Osteocyte (in vitro differentiated cells): ENCODE measurements at places on chromosomes 1 and 21.

GRCh38 chr1:155105604-155106011, 22.1 kb upstream of the EFNA1 start:
- DNase-seq, result no peak

DNA sequence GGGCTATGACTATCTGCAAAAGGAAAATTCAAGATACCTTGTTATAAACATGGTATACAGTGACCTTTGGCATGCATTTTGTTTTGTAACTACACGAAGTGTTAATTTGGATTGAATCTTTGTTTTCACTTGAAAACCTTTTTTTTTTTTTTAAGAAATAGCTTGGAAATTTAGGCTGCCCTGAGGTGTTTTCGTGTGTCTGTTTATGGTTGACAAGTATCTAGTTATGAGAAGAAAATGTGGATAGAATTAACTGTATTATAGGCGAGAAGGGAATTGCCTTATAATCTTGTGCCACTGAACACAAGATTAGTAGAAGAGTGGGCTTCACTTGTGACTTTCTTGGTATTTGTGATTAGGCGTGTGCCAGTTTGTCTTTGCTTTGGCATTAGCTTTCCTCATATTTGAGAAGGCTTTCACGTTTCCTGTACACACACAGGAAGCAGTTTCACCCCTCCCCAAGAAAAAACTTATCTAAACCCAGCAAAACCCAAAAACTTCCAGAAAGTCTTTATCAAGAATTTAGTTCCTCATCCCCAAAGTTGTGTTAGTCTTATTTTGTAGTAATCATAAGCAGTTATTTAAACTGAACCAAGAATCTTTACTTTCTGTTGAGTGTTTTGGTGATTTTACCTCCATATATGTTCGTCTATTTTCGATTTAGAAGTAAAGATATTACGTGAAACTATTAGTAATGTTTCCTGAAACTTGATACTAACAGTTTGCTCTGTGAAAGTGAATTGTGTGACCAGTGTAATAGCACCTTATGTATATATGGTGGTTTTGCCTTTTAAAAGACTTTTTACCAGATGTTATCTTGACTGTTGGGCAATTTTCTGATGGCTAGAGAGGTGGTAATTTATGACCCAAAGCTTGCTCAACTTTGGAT, 3.8 kb downstream of the DYRK1A start:
- no peak for DNase-seq

GRCh38 chr1:18926315-18927081, 24.1 kb upstream of the ALDH4A1 start:
- DNase-seq, result no peak

GRCh38 chr1:237740846-237741245, 149.9 kb downstream of the ZP4 start:
- no peak for DNase-seq

DNA sequence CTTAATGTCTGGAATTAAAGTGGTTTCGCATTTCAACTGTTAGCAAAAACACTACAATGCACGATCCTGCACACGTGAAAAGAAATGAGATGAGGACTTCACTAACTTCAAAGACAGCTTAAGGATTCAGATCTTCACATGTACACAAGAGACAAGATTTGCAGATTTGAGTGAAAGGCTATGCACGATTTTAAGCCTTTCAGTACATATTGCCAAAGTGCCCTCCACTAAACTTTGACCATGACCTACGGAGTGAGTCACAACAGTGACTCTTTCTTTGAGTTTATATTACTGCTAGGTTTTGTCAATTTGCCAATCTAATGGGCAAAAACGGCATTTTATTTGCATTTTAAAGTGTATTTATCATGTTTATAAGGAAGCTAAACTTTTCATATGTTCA, 41.2 kb upstream of the CR1L start:
- DNase-seq, result no peak

- DNase-seq, result peak; percentile 89
These were observed at the start of gene VANGL1 for GRCh38 chr1:115641762-115642167. Gene VANGL1, plus strand, starts transcription at chr1:115641970. Its CDS starts 9,444 bp downstream, at chr1:115651414.

- no peak for DNase-seq
These were observed 35.1 kb upstream of the ERRFI1 start for GRCh38 chr1:8061210-8061609.

GRCh38 chr1:7335224-7335879, 435.7 kb upstream of the VAMP3 start:
- DNase-seq, result no peak

DNA sequence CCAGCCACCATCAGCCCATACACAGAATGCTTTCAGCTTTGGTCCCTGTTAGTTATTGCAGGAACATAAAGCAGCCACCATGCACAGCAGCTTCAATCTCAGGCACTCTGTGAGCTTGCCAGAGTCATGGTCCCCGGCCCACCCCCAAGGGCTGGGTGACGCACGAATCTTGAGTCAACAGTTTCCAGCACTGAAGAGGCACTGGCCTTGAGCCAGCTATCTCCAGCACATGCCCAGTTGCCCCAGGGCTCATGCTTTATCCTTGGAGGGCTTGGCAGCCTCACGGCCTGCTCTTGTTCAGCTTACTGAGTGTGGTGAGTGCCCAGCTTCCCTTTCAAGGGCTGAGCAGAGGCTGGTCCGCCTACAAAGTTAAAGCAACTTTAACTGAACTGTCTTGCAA, 200.7 kb upstream of the RAB4A start:
- peak; percentile 90 for DNase-seq

DNA sequence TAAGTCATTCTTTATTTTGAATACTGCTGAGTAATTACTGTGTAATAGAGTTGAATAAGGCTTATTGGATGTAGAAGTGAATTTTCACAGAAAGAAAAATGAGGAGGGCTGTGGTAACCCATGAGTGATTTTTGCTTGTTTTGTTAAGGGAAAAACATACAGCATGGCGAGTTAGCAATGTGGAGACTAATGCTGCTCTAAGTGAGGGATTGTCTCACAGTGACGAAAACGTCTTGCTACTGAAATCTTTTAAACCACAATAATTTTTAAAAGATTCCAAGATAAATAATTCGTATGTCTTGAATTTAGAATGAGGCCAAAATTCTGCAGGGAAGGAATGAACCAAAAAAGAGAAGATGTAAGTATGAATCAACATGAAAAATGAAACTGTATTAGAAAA, 16.2 kb upstream of the PLA2G4A start:
- no peak for DNase-seq

DNA sequence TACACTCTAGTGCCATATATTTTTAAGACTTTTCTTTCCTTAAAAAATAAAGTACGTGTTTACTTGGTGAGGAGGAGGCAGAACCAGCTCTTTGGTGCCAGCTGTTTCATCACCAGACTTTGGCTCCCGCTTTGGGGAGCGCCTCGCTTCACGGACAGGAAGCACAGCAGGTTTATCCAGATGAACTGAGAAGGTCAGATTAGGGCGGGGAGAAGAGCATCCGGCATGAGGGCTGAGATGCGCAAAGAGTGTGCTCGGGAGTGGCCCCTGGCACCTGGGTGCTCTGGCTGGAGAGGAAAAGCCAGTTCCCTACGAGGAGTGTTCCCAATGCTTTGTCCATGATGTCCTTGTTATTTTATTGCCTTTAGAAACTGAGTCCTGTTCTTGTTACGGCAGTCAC, 25.2 kb downstream of the PSEN2 start:
- no peak for DNase-seq

GRCh38 chr1:98211271-98211845, 290.5 kb upstream of the DPYD start:
- no peak for DNase-seq
